ENCODE measurements at places on chromosomes 7 and 10.

- DNase-seq = peak; percentile 77
Observed at GRCh38 chr10:71860243-71861029, 9.4 kb upstream of the PSAP start.

DNA sequence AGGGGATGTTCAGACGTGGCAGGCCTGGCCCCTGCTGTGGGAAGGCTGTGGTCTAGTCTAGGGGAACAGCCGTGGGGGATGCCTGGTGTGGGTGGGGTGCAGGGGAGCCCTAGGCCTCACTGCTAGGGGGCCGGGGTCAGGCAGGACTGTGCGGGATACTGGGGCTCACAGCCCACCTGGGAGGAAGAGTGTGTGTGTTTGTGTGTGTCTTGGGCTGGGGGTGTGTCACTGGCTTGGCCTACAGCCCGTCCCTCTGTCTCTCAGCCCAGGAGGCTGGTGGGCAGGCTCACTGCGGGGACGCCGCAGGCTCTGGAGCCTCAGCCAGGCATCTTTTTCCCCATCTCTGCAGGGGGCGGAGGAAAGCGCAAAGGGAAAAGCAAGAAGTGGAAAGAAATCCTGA, 118.8 kb downstream of the GRK5 start:
- no peak for DNase-seq

DNA sequence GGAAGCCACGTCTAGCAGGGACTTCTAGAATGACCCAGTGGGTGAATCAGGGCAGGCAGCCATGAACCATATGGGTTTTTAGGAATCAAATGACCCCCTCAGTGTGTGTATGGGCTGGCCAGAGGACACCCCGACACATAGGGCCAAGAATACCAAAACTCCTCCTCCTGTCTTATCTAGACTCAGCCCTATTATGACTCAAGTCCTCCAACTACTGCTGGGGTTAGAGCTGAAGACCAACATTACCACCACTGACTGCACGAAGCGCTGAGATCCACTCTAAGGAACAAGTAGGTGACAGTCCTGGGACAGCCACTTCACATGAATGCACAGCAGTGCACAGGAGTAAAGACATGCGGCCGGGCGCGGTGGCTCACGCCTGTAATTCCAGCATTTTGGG, 11.5 kb upstream of the SVOPL start:
- DNase-seq = no peak

DNA sequence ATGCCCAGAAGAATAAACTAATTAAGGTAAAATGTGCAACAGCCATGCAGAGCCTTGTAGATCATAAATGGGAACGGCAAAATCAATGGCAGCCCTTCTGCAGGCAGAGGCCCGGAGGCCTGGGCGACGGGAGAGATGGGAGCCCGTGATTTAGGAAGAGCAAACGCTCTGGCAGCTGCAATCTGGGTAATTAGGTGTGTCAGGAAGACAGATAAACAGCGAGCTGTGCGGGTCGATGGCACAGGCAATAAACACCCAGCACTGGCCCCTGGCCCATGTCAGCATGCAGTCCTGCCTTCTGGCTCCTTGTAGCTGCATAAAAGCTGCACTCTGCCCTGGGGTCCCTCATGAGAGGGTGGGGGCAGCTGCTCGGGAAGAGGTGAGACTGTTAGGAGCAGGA, 78.0 kb downstream of the GOLGA7B start:
- DNase-seq = no peak

- no peak for DNase-seq
Observed at GRCh38 chr10:73439055-73439454, 5.7 kb upstream of the MSS51 start.

- DNase-seq = no peak
Observed at GRCh38 chr7:55081068-55081467, 62.3 kb downstream of the EGFR start.

DNA sequence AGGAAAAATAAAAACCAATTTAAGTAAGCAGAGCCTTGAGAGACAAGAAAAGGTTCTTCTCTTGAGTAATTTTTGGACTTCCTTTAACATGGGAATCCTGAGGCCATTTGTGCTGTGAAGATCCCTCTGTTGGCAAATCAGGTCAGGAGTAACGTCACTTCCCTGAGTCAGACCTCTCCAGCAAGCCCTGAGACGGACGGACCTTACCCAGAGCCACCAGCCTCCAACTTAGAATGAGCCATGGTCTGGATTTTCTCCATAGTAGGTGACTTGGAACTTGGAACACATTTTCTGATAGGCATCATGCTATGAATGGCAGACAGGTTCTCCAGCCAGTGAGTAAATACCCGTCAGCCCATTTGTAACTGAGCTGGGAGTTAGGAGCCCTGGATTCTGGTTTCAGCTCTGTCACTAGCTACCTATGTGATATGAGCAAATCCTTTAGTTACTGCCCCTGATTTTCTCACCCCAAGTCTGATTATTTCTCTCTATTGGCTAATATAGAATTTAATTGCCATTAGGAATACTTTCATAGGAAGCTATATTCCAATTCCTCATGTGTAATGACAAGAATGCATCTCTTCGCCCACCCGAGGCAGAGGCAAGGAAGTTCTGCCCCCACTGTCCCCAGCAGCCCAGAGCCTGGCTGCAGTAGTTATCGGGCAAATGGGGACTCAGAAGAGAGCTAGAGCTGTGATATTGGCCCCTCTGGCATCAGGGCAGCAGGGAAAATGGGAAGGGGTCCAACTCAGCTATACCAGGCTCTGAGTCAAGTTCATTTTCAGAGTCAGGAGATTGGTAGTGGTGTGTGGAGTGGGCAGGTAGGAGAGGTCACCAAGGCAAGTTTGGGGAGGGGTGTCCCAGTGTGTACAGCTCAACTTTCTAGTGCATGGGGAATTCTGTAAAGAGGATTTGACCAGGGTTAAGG, 153.7 kb upstream of the AGK start:
- no peak for DNase-seq

All from WERI-Rb-1 (cell line).